Stimulated activated CD4-positive, alpha-beta T cell treated with anti-CD3 and anti-CD28 coated beads, Interleukin-12 subunit alpha, Interleukin-12 subunit beta, amount 100 ng/mL, for 48 hours (primary cell): ENCODE measurements at places on chromosomes 16 and 17.

- DNase-seq = no peak
Measured at GRCh38 chr16:51095890-51096626, 55.0 kb downstream of the SALL1 start.

DNA sequence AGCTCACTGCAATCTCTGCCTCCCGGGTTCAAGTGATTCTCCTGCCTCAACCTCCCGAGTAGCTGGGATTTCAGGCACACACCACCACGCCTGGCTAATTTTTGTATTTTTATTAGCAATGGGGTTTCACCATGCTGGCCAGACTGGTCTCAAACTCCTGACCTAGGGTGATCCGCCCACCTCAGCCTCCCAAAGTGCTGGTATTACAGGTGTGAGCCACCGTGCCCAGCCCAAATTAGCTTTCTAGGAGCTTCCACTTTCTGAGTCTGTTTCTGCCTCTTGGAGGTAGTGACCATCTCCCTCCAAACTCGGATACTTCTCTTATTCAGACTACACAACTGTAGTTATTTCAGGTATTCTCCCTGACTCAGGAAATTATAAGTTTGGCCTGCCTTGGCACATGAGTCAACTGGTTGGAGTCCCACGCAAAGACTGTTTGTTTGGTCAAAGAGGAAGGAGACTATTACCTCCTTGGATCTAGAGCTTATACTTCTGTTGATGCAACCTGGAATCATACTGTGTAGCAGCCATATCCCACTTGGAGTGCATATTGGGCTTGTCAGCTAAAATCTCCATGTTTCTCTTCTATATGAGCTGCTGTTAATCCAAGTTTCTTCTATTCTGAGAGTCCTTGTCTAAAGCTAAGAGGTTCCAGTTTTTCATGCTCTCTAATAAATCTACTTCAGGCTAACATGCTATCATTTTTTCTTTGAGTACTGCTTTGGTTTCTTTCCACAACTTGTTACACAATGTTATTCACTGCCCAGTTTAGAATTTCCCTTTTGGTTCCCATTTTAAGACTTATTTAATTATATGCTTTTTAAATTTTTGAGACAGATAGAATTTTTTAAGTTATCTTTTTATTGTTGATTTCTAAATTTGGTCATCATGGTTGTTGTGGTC, 7.5 kb downstream of the IL4R start:
- no peak for DNase-seq

DNA sequence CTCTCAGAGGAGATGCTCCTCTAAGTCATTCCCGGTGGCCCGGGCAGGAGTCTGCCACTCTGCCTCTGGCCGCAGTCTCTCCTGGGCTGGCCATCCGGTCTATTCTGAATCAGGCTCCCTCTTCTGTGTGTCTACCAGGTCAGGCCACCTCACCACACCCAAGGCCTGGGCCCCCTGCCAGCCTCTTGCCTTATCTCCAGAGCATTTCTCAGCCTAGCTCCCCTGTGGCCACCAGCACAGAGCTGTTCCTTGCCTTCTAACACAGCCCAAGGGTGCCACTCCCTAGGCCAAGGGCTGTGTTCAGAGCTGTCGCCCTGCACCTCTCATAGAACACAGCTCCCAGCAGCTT, 55.3 kb downstream of the MYO18A start:
- no peak for DNase-seq

DNA sequence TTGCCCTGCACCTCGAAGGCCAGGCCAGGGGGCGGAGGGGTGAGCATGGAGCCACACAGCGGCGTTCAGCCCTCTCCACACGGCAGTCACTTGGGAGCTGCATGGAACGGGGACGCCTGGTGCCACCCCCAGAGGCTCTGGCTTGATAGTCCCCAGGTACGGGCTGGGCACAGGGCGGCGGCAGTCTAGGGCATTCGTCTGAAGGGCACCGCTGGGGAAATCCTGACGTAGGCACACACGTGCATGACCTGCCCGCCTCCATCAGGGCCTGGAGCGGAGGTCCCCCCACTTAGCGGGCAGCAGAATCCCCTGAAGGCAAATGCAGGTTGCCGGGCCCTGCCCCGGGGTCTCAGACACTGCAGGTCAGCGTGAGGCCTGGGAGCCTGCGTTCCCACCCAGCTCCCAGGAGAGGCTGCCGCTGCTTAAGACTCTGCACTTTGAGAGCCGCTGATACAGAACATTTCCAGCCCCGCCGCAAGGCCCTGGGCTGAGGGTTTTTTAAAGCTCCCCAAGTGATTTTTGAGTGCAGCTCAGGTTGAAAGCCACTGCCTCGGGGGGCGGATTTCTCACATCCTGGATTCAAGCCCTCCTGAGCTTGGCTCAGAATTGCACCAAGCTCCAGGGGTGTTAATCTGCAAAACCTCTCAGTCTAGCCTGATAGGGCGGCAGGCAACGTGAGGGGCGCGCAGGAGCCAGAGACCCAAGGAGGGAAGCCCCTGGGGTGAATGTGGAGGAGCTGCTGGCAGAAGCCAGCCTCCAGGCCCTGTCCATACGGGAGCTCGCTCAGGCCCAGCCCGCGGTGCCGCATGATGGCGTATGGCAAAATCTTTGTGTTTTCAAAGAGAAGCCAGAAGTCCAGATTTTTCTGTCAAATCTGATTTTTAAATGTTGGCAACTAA, 182.3 kb upstream of the GSE1 start:
- DNase-seq = no peak

DNA sequence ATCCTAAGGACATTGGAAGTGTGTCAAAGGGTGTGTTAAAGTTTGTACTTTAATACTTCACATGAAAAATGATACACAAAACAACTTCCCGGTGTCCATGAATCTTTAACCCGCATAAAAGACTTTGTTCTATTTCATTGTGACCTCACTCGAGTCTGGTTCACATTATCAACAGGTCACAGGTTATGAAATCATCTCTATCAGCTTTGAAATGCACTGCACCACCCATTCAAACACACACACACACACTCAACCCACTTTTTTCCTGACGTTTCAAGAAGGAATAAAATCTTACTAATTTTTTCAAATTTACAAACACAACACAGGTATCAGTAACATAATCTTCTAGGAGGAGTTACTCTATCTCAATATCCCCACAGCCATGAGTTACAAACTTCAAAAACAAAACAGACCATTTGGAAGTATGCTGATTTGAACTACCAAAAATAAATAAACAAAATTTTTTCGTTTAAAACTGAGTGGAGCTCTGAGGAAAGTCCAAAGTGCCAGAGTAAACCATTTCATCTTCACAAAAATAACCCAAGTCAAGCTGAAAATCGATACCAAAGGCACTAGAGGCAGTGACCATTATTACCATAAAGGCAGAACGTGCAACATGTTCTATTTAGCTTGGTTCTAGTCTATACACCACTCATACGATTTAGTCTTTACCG, 2.7 kb downstream of the ACOX1 start:
- no peak for DNase-seq
